ENCODE measurements at places on chromosomes 7 and 10.

GRCh38 chr10:84075226-84076046, 63.9 kb upstream of the GHITM start:
- no peak for DNase-seq

- DNase-seq: no peak
Measured at GRCh38 chr10:132400547-132401151, 3.6 kb downstream of the PWWP2B start.

- peak; percentile 29 for DNase-seq
Measured at GRCh38 chr7:92177362-92177761, 1.6 kb downstream of the LRRD1 start.

DNA sequence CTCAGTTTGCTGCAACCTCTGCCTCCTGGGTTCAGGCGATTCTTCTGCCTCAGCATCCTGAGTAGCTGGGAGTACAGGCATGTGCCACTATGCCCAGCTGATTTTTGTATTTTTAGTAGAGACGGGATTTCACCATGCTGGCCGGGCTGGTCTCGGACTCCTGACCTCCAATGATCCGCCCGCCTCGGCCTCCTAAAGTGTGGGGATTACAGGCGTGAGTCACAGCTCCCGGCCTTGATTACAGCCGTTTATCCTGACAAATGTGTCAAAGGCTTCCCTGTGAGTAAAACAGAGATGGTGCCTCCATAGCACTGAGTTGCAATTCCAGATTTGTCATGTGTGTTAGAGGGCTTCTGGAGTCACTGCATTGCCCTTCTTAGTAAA, 273.7 kb downstream of the CCDC3 start:
- DNase-seq: peak; percentile 71

GRCh38 chr7:26151650-26151952, 397 bp upstream of the NFE2L3 start:
- no peak for DNase-seq

DNA sequence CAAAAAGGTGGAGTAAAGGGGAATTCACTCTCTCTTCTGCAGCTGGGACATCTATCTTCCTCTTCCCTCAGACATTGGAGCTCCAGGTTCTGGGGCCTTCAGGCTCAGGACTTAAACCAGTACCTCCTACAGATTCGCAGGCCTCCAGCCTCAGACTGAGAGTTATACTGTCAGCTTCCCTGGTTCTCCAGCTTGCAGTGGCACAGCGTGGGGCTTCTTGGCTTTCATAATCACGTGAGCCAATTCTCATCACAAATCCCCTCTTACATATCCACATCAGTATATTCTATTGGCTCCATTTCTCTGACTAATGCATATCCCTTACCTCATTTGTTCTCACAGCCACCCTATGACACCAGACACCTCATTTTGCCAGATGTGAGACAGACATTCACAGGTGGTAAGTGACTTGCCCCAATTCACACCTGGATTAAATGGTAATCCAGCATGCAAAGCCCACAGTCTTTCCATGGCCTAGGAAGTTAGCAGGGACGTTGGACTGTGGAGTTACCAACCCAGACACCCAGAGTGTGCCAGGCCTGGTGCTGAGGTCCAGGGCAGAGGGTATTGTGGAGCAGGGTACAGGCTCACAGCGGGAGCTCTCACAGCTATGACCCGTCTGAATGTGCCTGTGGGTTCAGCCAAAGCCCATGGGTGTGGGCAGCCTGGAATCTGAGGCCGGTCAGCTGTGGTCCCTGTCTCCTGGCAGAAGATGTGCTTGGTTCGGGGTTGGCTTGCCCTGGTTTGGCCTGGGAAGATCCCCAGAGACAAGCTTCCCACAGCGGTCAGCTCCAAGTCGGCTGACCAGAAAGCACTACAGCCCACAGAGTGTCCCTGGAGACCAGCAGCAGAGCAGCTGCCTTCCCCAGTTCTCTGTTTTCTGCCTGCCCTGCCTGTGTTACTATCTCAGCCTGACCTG, 18.4 kb upstream of the ZCCHC24 start:
- DNase-seq: no peak

- no peak for DNase-seq
Measured at GRCh38 chr10:104340111-104340526, 1.9 kb upstream of the ITPRIP start.

DNA sequence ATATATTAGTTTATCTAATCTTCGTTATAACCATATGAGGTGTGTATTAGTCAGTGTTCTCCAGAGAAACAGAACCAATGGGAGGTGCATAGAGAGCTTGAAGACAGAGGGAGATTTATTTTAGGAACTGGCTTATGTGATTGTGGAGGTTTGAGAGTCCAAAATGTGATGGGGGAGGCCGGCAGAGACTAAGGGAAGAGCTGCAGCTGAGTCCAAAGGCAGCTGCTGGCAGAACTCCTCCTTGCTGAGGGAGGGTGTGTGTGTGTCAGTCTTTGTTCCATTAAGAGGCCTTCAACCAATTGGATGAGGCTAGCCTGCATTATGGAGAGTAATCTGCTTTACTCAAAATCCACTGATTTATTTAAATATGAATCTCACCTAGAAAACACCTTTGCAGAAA, 165.1 kb downstream of the SH3PXD2A start:
- DNase-seq: no peak

GRCh38 chr7:47782022-47782421, 166.2 kb downstream of the PKD1L1 start:
- peak; percentile 87 for DNase-seq

- DNase-seq: no peak
Measured at GRCh38 chr7:107149863-107150262, 18.9 kb upstream of the HBP1 start.

- peak; percentile 38 for DNase-seq
Measured at GRCh38 chr10:109784236-109784635, 139.1 kb downstream of the XPNPEP1 start.

DNA sequence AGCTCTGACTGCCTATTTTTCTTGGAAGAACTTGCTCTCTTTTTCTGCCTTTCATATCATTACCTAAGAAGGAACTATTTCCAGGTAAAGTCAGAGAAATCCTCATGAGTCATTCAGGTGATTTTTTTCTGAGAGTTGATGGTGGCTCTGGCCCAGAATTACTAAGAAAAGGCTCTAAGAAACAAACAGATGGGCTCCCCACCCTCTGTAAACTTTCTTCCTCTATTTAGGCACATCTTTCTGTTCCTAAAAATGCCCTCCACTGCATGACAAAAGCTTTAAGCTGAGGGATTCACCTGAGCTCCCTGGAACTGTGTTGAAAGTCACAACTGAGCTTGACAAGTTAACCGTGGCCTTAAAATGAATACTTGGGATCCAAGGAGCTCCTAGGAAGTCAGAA, 1.6 kb downstream of the OLAH start:
- DNase-seq: no peak

- DNase-seq: no peak
Measured at GRCh38 chr7:44289341-44290251, 35.8 kb downstream of the CAMK2B start.

- DNase-seq: peak; percentile 90
Measured at GRCh38 chr10:24333736-24334135, 124.8 kb downstream of the KIAA1217 start.

DNA sequence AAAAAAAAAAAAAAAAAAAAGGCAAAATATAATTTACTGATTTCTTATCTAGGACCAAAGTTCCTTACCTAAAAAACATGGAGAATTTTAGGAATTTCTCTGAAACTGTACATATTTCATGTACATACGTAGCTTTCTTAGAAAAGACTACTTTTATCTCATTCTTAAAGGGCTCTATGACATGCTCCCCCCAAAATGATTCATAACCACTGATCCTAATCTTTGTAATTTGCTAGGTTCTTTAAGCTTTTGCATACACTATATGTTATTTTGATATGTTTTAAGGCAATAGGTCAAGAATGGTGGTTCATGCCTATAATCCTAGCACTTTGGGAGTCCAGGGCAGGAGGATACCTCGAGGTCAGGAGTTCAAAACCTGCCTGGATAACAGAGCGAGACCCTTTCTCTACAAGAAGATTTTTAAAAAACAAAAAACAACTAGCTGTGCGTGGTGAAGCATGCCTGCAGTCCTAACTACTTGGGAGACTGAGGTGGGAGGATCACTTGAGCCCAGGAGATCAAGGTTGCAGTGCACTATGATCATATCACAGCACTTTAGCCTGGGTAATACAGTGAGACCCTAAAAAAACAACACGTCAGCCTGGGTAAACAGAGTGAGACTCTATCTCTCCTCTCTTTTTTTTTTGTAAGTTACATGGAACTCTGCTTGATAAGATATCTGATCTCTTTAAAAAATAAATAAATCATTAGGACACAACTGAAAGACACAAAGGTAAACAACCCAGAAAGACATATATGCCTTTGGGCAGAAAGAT, 54.8 kb downstream of the ATAD1 start:
- no peak for DNase-seq
